Activated CD4-positive, alpha-beta T cell treated with anti-CD3 and anti-CD28 coated beads, Interleukin-2, Interleukin-4, amounts not matched to agents 100 ng/mL and 50 ng/mL, durations not matched to agents 16 hours and 8 hours (primary cell): ENCODE measurements at places on chromosomes 13 and 19.

GRCh38 chr13:96544957-96545356 is 449.3 kb downstream of the OXGR1 start:
- DNase-seq, result no peak

GRCh38 chr13:83940742-83941141 is 58.5 kb upstream of the SLITRK1 start:
- DNase-seq, result no peak

DNA sequence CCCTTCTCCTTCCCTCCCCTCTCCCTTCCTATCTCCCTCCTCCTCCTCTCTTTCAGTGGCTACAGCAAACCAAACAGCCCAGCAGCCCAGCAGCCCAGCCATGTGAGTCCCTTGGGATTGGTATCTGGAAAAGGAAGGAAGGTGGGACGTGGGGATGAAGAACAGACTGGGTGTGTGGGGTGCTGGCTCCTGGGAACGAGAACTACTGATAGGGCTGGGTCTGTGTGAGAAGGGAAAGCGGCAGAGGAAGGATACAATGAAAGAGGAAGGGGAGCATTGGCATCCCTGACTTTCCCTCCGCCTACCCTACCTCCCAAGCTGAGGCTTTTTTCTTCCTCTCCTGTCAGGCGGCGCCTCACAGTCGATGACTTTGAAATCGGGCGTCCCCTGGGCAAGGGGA is 863 bp downstream of the AURKC start:
- no peak for DNase-seq

DNA sequence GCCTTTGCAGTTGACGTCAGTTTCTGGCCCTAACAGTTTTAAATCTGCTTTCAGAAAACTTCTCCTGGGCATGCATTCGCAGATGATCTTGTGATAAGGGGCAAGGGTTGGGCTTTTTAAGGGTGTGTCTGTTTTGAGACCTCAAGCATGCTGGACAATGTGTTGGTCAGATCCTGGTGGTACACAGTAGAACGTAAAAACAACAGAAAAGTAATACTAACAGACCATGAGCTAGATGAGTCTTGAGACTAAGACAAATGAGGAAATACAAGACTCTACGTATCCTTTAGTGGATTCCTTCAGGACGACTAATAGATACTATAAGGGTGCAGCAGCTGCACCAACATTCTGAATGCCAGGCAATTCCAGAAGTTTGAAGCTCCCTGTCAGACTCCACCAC is 237.6 kb downstream of the DNAJC15 start:
- no peak for DNase-seq
